Smooth muscle cell of bladder (primary cell): ENCODE measurements at places on chromosomes 5 and 9. TPM values are rescaled to one million over a fixed set of nuclear protein-coding genes. Genes with fewer than 3 reads are reported as not detected.

Gene IFNA14
- not detected in 2 replicates for total RNA-seq

Gene DDX4
- total RNA-seq: not detected in 2 replicates

Gene ADAMTS16
- 0.14 and 0.18 TPM in 2 replicates for total RNA-seq

Gene MEF2C
- total RNA-seq: 4.7 and 11.2 TPM in 2 replicates

Gene FLT4
- under 0.01 and 0.37 TPM in 2 replicates for total RNA-seq

Gene IL4
- not detected in 2 replicates for total RNA-seq

Gene STPG3
- not detected in 2 replicates for total RNA-seq

Gene ZBTB26
- total RNA-seq: 2.4 and 3.6 TPM in 2 replicates

Gene RNF180
- 0.71 and 0.74 TPM in 2 replicates for total RNA-seq

Gene GCNT1
- total RNA-seq: 10.7 and 30.0 TPM in 2 replicates

Gene BAAT
- total RNA-seq: not detected in 2 replicates

Gene TNFSF15
- 0.28 and 0.55 TPM in 2 replicates for total RNA-seq

Gene PCDHB14
- 0.46 and 0.85 TPM in 2 replicates for total RNA-seq

Gene AQP7
- 0.09 and 0.14 TPM in 2 replicates for total RNA-seq

Gene CNTNAP3
- 0.18 and 1.1 TPM in 2 replicates for total RNA-seq

Gene SH3TC2
- total RNA-seq: 0.65 and 1.00 TPM in 2 replicates

Gene KIF4B
- total RNA-seq: under 0.01 TPM in 1 of 2 replicates, not detected in the other

Gene SMIM15
- 43.4 and 63.7 TPM in 2 replicates for total RNA-seq

Gene ELAVL2
- total RNA-seq: 0.09 and 0.14 TPM in 2 replicates

Gene HMCN2
- under 0.01 TPM in 2 replicates for total RNA-seq
